Foreskin melanocyte (primary cell): ENCODE measurements at places on chromosomes 5 and 9.

- DNase-seq = no peak
Measured at GRCh38 chr9:118094387-118094786, 390.2 kb downstream of the TLR4 start.

- no peak for DNase-seq
Measured at GRCh38 chr5:105392710-105393149, 1830.1 kb upstream of the NUDT12 start.

- DNase-seq = no peak
Measured at GRCh38 chr5:180675036-180675635, 25.7 kb upstream of the FLT4 start.

- DNase-seq = peak; percentile 21
Measured at GRCh38 chr5:99543841-99544240, 615.0 kb upstream of the CHD1 start.

DNA sequence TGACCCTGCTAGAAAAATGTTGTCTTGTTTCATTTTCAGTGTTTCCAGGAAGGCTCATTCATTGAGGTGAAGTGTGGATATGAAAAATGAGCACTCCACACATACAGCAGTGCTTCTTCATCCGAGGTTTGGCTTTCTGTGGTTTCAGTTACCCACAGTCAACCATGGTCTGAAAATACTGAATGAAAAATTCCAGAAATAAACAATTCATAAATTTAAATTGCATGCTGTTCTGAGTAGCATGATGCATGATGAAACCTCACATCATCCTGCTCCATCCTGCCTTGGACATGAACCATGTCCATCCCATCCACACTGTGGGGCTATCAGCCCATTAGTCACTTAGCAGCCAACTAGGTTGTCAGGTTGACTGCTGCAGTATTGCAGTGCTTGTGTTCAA is 10.4 kb upstream of the SLC45A2 start:
- DNase-seq = no peak

DNA sequence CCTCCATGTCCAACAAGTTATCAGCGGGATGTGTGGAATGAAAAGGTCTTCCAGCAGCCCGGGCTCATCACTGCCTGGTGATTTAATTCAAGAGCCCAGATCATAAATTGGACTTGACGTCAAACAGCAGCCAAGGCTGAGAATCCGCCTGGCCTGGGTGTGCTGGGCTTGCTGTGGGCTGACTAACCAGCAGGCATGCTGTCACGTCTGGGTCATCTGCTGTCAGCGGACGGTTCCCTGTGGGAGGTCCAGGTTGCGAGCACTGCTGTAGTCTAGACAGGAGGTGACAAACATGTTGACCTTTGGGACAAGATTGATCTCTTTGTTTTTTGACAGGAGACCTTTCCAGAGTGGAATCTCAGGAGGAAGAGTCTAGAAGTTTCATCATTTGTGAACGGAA is 289.7 kb downstream of the OSTF1 start:
- DNase-seq = no peak

DNA sequence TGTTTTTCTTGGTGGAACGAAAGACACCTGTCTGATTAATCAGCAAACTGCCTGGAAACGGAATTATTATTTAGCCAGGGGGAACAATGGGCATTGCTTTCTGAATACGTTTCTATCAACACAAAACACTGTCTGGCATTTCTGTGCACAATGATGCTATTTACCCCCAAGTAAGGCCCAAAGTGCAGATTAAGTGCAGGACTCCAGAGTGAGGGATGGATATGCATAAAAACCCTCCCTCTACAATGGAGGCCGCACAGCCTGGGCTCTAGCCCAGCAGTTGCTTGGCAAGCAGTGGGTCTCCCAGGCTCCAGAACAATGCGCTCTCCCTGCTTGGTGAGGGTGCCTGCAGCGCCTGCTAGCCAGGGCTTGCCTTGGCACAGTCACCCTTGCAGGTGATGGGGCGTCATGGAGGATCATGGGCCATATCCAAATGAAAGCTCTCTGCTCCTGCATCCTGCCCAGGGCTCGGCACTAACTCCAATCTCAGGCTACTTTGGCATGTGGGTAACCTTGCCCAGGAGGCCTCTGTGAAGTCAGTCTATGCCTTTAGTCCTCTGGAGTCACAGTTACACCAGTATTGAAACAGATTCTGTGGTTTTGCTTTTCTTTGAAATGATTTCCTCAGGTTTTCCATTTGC is 11.5 kb upstream of the SPATA24 start:
- no peak for DNase-seq

- DNase-seq = no peak
Measured at GRCh38 chr5:181220178-181220515, 2.9 kb upstream of the TRIM41 start.

GRCh38 chr9:69937833-69938535 is 105.7 kb upstream of the MAMDC2 start:
- DNase-seq = no peak

DNA sequence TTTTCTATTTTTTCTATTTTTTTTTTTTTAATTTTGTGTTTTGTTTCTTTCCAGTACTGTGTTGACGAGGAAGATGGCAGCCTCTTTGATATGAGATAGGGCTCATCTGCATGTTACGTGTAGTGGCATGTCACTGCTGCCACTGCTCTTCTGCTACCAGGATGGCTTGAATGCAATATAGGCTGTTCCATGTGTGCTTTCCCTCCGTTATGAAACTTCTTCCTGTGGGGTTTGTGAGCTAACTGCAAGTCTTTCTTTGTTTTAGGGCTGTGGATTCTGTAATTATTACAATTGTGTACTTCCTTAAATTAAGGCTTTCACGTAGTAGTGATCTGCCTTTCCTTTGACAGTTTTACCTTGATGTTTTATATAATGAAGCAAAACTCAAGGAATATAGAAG is 184.6 kb downstream of the KDM4C start:
- no peak for DNase-seq

DNA sequence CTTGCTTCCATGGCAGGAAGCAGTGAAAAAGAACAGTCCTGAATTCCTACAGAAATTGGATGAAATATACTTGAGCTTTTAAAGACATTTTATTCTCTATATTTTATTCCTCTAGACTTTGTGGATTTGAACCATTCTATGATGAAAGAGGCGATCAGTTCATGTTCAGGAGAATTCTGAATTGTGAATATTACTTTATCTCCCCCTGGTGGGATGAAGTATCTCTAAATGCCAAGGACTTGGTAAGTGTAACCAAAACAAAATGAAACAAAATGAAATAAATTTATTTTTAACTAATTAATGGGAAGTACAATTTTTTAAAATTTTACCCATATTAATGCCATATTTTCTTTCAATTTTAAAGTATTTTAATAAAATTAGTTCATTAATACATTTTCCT is 34.1 kb downstream of the STARD4 start:
- no peak for DNase-seq

DNA sequence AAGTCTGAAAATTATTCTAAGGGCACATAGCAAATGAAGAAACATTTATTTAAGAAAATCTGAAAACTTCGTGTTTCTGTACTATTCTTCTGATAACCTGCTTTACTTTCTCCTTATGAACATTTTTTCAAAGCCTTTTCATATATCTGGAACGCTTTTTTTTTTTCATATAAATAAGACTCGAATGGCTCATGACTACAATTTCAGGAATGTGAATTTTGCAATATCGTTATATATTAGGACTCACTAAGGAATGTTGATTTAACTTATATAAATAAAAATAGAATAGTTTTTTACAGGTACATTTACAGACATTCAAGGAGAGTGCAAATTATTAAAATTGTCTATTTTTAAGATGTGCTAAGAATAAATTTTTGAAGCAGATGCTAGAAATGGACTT is 42.9 kb downstream of the GPBP1 start:
- no peak for DNase-seq

DNA sequence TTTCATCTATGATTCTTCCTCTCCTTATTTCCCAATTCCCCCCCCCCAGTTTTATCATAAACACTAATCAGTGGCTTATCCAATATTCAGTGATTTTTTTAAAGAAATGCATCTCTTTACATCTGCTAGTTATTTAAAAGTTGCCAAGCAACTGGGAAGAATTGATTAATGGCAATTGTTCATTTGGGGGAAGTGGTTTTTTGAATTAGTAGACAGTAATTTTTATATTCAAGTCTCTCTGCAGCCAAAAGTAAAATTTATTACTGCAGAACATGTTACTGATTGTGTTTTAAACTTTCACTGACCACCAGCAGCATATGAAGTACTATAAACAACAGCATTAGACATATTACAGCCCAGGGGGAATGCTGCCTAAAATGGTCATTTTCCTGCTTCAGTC is 308.8 kb upstream of the NREP start:
- DNase-seq = no peak

- DNase-seq = no peak
Measured at GRCh38 chr9:124271660-124272059, 13.9 kb downstream of the NEK6 start.

GRCh38 chr9:114035845-114036801 is 42.0 kb downstream of the AMBP start:
- no peak for DNase-seq

DNA sequence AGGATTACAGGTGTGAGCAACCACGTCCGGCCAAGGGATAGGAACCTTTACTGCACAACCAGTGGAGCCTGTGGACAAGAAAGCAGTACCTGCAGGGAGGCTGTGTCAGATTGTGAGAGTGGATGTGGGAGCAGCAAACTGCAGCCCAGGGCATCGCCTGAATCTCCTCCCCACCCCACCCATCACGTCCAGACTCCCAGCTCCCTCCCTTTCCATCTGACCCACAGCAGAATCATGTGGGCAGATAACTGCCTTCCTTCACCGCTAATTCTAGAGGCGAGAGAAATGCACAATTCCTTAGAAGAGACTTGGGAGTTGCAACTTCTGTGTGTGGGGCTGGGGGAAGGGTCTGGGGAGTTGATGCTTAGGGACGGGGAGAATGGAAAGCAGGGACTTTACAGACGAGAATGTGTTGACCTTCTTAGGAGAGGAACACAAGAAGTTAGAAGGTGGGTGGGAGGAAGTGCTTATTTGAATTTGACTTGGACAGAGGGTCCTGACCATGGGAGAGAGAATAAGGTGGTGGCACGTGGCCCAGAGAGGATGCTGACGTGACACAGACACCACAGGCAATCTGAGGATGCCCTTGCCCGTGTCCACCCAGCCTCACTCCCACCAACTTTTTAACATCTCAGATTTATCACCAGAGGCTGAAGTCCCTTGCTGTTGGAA is 4.5 kb upstream of the LCP2 start:
- DNase-seq = no peak

- no peak for DNase-seq
Measured at GRCh38 chr5:120621339-120621738, 157.2 kb downstream of the PRR16 start.

GRCh38 chr5:118620233-118620632 is 368.1 kb downstream of the DTWD2 start:
- no peak for DNase-seq

- no peak for DNase-seq
Measured at GRCh38 chr5:171422902-171423663, 3.6 kb downstream of the FGF18 start.

GRCh38 chr9:69689991-69690538 is 17.9 kb upstream of the APBA1 start:
- DNase-seq = no peak

DNA sequence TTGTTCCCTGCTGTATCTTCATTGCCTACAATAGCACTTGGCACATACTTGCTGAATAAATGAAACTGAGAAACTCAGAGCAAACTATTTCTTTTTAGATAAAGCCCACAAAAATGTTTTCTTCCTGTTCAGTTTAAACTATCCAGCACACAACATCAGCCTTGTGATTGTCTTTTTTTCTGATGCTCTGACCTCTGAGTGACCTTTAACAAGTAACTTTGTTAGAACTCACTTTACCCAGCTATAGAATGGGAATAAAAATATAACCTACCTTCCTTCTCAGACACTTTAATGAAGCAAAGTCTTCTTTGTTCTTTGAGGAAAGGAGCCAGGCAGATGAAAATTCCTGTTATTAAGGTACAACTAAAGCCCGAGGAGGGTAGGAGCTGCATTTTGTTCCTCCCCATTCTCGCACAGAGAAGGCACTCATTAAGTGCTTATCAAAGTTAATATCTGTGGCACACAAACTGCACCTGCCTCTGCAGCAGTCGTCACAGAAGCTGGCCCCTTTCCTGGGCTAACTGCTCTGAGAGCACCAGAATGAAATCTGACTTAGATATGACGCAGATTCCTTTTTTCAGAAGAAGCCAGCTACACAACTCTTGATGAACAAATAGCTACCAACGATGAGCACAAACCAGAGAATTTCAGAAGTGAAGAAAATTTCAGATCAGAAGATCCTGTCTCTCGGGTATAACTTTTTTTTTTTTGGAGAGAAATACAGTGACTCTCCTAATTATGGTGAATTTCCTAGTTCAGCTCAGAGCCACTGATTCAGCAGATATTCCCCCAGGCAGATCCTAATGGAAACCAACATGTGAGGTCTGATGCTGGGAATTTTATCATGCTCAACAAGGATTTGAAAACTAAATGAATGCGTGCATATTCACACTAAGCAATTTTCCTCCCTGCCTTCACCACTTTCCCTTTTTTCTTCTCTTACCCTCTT is 31.0 kb upstream of the NR3C1 start:
- peak; percentile 33 for DNase-seq
